ENCODE measurements at places on chromosomes 13 and 19. TPM values are rescaled to one million over a fixed set of nuclear protein-coding genes. Genes with fewer than 3 reads are reported as not detected.

The IGFL3 gene
- 0.37 TPM for total RNA-seq

The LSR gene
- 2.5 TPM for total RNA-seq

The ZNF571 gene
- 2.1 TPM for total RNA-seq

The LYL1 gene
- 2.0 TPM for total RNA-seq

The ZNF835 gene
- total RNA-seq, result not detected

The UGGT2 gene
- 21.6 TPM for total RNA-seq

The DIRAS1 gene
- 19.7 TPM for total RNA-seq

The C1QTNF9 gene
- total RNA-seq, result not detected

The PRSS57 gene
- total RNA-seq, result not detected

The ATP4A gene
- total RNA-seq, result not detected

The ZNF738 gene
- total RNA-seq, result 6.8 TPM

The GPR183 gene
- total RNA-seq, result not detected

The CLEC17A gene
- total RNA-seq, result not detected

The ZNF792 gene
- 3.1 TPM for total RNA-seq

The PSG6 gene
- 0.37 TPM for total RNA-seq

The SLAIN1 gene
- total RNA-seq, result not detected

The COMMD6 gene
- 168 TPM for total RNA-seq

The NLRP4 gene
- not detected for total RNA-seq

The IL4I1 gene
- total RNA-seq, result 0.48 TPM

The CD70 gene
- not detected for total RNA-seq

The CD22 gene
- total RNA-seq, result 0.27 TPM

The RPL36 gene
- 852 TPM for total RNA-seq

The NLRP7 gene
- total RNA-seq, result not detected

The CALR gene
- 2,436 TPM for total RNA-seq

The ATXN8OS gene
- total RNA-seq, result not detected

The ACER1 gene
- not detected for total RNA-seq

The RNF17 gene
- not detected for total RNA-seq

The MEIS3 gene
- 48.7 TPM for total RNA-seq

The SHC2 gene
- total RNA-seq, result not detected

The CD79A gene
- 0.23 TPM for total RNA-seq

The OR7A10 gene
- not detected for total RNA-seq

The SOX1 gene
- total RNA-seq, result not detected

The CBARP gene
- 11.4 TPM for total RNA-seq

The RUVBL2 gene
- 133 TPM for total RNA-seq

The ZFR2 gene
- total RNA-seq, result not detected

The RETN gene
- total RNA-seq, result not detected

The ATP8B3 gene
- total RNA-seq, result 4.4 TPM

The OR7C1 gene
- total RNA-seq, result not detected

The KRTDAP gene
- not detected for total RNA-seq

The SLC1A6 gene
- total RNA-seq, result not detected

The C1QTNF9B gene
- not detected for total RNA-seq

The ZNF880 gene
- total RNA-seq, result 9.0 TPM

The ZNF507 gene
- total RNA-seq, result 16.7 TPM

The TEX26 gene
- total RNA-seq, result not detected

The ARID3A gene
- total RNA-seq, result 43.3 TPM

The SLC25A42 gene
- 11.7 TPM for total RNA-seq

The SIGLECL1 gene
- not detected for total RNA-seq

The GRK1 gene
- not detected for total RNA-seq

The EHD2 gene
- total RNA-seq, result 360 TPM

The CPB2 gene
- not detected for total RNA-seq

The DEDD2 gene
- 19.4 TPM for total RNA-seq

The PALM3 gene
- total RNA-seq, result 2.0 TPM

The ZNF837 gene
- total RNA-seq, result 1.2 TPM

The PEX11G gene
- 1.4 TPM for total RNA-seq

The NCR1 gene
- total RNA-seq, result not detected
